ENCODE measurements at places on chromosomes 12 and 14.
A peak's percentile ranks its signal among the peaks of the same experiment; 100 is the strongest.

- no peak for DNase-seq
Observed at GRCh38 chr12:1094714-1095113, 103.7 kb downstream of the ERC1 start.

DNA sequence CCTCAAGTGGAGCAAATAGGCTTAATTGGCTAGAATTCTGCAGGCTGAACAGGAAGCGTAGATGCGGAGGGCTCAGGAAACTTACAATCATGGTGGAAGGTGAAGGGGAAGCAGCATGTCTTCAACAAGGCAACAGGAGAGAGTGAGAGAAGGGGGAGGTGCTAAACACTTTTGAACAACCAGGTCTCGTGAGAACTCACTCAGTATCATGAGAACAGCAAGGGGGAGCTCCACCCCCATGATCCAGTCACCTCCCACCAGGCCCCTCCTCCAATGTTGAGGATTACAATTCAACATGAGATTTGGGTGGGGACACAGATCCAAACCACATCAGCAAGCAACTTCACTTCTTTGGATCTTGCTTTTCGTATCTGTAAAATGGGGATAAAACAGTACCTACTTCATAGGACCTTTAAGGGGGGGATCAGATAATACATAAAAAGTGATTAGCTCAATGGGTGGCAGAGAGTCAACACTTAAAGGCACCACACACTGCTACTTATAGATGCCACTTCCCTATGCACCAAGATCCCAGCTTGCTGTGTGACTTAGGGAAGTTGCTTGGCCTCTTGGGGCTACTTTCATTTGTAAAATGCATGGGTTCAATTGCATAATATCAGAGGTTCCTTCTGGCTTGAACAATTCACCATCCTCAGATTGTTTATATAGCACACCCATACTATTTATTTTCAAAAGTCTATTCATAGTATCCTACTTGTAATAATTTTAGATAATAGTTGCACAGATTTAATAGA is 184.8 kb upstream of the RPH3A start:
- DNase-seq = no peak

GRCh38 chr14:60220084-60220483 is 28.9 kb upstream of the PPM1A start:
- no peak for DNase-seq

GRCh38 chr14:95402176-95402575 is 82.5 kb upstream of the CLMN start:
- DNase-seq = no peak

GRCh38 chr12:109995361-109995685 is 845 bp downstream of the GIT2 start:
- DNase-seq = no peak

- DNase-seq = no peak
Observed at GRCh38 chr12:92304371-92305055, 158.9 kb upstream of the BTG1 start.

GRCh38 chr12:59388176-59388575 is 207.7 kb upstream of the SLC16A7 start:
- DNase-seq = no peak

DNA sequence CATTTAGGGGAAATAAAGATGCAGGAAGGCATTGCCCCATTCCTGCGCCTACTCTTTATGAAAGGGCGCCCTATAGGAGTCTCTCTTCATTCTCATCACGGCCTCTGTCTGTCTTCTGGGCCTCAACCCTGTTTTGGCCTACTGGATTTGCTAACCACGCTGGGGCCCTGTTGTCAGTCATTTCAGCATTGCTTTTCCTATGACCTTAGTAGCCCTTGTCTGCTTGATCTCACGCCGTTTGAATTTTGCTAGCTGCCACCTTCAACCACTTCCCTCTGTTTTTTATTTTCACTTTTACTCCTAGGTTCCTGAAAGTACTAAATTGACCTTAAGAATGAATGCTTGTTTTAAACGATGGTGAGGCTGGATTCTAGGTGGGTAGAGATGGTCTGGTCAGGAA is 139.0 kb downstream of the SYNE2 start:
- DNase-seq = no peak

DNA sequence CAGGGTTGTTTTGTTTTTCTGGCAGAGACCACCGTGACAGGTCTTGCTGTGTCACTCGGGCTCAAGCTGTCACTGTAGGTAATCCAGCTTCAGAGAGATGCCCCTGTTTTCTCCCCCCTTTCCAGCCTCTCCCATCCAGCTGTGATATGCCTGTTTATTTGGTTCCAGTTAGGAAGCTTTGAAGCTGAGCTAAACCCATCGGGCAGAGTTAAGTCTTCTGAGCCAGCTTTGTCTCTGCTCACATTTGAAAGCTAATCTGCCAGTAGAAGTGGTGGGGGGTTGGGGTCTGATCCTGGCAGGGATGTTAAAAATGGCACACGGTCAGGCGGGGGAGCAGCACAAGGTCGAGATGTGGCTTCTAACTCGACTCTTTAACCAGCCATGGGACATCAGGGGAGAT is 130.0 kb downstream of the TSPAN9 start:
- no peak for DNase-seq

GRCh38 chr12:53484686-53485575 is 14.3 kb downstream of the MAP3K12 start:
- DNase-seq = no peak

DNA sequence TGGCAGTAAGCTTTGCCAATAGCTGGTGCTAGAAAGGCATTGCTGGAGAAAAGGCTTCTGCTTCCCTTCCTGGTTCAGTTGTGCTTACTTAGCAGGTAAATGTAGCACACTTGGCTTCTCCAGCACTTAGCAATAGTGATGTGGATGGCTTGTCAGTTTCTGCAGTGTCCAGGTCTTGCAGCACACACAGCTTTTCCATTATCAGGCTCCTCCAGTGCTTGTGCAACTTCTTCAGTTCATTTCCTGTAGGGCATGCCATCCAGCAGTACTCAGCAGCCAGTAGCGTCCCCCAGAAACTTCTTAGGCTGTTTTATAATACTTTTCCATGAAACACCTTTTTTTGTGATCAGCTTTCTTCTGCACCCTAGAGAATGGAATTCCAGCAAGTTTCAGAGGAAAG is 154.6 kb downstream of the SLC6A15 start:
- no peak for DNase-seq

DNA sequence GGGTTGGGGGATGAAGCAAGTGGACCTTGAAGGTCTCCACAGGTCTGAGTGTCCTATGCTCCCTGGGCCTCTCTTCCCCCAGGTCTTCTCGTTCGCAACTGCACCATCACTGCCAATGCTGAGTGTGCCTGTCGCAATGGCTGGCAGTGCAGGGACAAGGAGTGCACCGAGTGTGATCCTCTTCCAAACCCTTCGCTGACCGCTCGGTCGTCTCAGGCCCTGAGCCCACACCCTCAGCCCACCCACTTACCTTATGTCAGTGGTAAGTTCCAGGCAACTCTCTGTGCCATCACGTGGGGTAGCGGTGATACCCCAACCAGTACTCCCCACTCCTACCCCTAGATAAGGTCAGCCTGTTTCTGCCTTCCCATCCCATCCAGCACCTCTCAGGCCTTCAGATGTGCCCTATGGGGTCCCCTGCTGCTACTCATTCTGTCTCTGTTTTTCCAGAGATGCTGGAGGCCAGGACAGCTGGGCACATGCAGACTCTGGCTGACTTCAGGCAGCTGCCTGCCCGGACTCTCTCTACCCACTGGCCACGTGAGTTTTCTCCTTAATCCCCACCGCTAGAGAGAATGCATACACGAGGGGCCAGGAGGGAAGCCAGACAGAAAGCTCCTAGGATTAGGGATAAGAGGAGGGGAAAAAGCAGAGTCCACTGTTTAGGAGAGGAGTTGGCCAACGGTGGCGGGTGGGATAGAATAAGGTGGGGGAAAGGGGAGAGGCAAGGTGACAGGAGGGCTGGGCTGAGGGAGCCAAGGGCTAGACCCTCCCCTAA is 1.6 kb upstream of the TAPBPL start:
- DNase-seq = no peak

- DNase-seq = no peak
Observed at GRCh38 chr14:84108746-84109457, 1421.0 kb upstream of the FLRT2 start.

- no peak for DNase-seq
Observed at GRCh38 chr14:33539918-33540357, 410.9 kb downstream of the EGLN3 start.

DNA sequence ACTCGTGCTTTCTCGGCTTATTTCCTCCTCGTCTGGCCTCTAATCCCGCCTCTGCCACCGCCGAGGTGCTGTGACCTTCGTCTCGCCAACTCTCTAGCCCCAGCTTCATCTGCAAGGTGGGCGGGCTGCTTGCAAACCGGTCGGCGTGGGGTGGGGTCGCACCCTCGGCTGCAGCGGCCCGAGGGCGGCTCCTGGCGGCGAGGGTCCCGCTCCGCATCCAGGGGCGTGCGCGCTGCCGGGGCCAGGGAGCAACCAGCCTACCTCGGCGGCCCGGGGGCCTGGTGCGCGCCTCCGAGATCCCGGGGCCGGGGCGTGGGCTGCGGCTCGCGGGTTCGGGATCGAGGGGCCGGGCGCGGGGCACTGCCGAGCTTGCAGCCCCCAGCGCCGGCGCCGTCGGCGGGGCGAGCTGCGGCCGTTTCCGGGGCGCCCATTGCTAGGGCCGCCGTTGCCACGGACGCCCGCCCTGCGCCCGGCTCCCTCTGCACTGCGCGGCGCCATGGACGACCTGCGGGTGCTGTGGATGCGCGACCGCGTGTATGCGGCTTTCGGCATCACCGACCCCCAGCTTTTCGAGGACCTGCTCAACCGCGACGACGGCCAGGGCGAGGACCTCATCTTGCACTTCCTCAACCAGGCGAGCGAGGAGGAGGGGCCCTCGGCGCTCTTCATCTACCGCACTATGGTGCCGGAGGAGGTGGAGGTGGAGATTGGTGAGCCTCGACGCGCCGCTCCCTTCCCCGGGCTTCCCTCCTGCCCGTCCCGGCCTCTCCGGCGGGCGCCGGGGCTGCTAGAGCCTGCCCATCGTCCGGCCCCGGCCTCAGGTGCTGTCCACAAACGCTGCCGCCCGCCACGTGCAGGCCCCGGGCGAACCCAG is at the start of gene DNAH10:
TSS of gene DNAH10 (plus strand) at position 461 of the 874 bp plus-strand sequence. CDS start at position 497, 36 bp downstream.
- DNase-seq = peak; percentile 9

- DNase-seq = no peak
Observed at GRCh38 chr14:30971586-30971985, 53.9 kb upstream of the AP4S1 start.

DNA sequence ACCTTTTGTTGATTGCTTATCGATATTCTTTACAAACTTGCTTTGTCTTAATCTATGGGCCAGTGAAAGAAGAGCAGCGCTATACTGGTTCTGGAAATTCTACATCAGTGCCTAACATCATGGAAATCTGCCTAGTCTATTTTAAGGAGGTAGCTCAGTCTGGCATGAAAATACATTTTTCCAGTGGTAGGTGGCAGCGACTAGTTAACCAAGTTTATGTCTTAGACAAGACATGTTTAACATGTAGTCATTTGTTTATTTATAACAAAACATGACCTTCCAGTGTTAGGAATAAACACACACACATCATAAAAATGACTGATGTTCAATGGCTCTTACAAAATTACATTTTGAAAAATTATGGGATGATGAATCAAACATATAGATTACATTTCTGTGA is 336.0 kb upstream of the SOX5 start:
- DNase-seq = no peak

- DNase-seq = no peak
Observed at GRCh38 chr12:70044167-70044566, 199.1 kb upstream of the CNOT2 start.

GRCh38 chr14:90341784-90342183 is 10.0 kb upstream of the NRDE2 start:
- no peak for DNase-seq

- no peak for DNase-seq
Observed at GRCh38 chr14:57974896-57975295, 109.0 kb upstream of the SLC35F4 start.

DNA sequence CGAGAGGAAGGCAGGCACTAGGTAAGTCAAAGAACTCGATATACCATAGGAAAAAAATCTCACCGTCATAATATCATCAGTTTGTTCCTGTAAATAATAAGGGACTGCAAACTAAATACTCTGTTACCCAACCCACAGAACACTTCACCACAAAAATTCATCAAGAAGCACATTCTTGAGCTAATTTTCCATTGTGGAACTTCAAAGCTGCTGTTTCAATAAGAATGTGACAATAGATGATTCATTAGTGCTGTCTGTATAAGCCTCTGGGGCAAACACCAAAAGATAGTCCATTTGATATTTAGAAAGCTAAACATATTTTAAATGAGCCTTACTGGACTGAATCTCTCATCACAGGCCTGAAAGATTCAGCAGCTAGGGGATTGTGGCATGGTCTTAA is 219.4 kb downstream of the KSR2 start:
- DNase-seq = no peak

- DNase-seq = no peak
Observed at GRCh38 chr12:55720894-55721444, 776 bp downstream of the RDH5 start.

- DNase-seq = no peak
Observed at GRCh38 chr12:33602515-33602914, 162.9 kb upstream of the SYT10 start.

DNA sequence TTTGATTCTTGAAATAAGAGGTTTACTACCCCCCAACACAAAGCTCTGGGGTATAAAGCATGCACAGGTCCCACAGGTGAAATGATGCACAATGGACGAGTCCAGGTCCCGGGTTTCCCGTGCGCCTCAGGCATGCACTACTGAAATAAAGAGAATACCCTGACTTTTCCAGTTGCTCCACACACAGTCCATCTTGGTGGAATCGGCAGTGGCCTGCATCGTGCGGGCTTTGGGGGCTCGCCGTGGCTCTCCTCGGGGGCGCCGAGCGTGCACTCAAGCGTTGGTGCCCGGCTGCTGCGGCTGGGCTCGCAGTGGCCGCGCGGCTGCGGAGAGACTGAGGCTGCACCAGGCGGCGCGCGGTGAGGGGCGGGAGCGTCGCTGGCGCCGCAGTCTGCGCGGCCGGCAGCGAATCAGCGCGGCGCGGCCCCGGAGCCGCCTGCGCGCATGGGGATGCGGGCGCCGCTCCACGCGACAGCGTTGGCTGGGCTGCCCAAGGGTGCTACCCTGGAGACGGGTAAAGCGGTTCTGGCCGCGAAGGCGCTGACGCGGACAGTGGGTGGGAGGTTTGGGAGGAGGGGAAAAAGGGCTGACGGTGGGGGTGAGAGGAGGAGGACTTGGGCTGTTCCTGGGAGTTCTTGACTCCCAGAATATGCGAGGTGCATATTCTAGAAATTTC is 53.8 kb upstream of the CCDC175 start:
- no peak for DNase-seq

- DNase-seq = no peak
Observed at GRCh38 chr12:68185598-68185997, 26.1 kb upstream of the IFNG start.

DNA sequence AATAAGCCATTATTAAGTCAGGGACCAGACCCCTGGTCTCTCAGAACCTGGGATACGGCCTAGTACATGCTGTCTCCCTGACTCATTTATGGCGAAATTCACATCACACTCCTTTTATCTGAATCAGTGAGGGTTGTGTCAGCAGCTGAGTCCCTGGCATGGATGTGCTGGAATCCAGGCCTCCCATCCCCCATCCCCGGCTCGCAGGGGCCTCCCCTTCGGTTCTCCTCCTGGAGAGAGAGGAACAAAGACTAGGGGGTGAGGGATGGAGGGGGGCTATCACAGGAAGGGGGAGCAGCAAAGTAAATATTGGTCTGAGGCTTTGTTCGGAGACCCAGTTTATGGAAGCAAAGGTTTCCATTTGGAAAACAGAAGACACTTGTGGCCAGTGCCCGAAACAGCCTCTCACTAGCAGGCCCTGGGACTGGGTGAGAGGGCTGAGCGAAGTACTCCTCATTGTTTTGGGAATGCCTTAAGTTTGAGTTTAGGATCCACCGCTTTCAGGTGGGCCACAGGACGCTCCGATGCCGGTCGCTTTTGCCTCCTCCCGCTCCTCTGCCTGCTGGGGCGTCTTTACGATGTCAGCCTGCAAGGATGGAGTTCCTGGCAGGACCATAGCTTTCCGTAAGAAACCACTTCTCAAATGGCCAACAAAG is 145.0 kb downstream of the PRKCH start:
- DNase-seq = no peak
